DMS 273 treated with DMSO at 0.1 percent for 48 hours (cell line): ENCODE measurements at places on chromosomes 11 and 22.

DNA sequence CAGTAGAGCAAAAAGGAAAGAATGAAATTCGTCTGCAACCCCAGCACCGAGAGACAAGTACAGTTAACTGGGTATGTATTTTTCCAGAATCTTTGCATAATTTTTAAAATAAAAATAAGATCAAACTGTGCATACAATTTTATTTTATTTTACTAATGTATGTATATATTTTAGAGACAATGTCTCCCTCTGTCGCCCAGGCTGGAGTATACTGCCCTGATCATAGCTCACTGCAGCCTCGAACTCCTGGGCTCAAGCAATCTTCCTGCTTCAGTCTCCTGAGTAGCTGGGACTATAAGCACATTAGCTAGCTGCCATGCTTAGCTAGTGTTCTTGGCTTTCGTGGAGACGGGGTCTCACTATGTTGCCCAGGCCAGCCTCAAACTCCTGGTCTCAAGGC is 18.8 kb upstream of the DRD2 start:
- DNase-seq: no peak

GRCh38 chr22:44045145-44045544 is 21.0 kb downstream of the PARVB start:
- no peak for DNase-seq

- DNase-seq: no peak
These were observed 709 bp upstream of the KCNE3 start for GRCh38 chr11:74468058-74468457.

DNA sequence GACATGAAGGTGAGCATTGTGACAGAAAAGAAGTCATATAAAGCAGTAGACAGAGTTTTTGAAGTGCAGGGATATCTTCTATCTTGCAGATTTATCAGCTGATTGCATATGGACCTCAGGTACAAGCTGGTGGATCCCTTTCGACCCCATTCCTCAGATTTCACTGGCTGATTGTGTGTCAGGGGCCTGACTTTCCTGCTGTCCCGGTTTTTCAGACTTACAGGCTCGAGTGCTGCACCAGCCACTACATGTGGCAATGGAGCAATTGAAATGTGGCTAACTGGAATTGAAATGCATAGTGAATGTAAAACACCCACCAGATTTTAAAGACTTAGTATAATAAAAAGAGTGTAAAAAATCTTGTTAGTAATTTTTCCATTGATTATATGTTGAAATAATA is 50.3 kb downstream of the CLMP start:
- DNase-seq: no peak

- peak; percentile 22 for DNase-seq
These were observed 9.5 kb downstream of the BCL9L start for GRCh38 chr11:118915941-118916841.

DNA sequence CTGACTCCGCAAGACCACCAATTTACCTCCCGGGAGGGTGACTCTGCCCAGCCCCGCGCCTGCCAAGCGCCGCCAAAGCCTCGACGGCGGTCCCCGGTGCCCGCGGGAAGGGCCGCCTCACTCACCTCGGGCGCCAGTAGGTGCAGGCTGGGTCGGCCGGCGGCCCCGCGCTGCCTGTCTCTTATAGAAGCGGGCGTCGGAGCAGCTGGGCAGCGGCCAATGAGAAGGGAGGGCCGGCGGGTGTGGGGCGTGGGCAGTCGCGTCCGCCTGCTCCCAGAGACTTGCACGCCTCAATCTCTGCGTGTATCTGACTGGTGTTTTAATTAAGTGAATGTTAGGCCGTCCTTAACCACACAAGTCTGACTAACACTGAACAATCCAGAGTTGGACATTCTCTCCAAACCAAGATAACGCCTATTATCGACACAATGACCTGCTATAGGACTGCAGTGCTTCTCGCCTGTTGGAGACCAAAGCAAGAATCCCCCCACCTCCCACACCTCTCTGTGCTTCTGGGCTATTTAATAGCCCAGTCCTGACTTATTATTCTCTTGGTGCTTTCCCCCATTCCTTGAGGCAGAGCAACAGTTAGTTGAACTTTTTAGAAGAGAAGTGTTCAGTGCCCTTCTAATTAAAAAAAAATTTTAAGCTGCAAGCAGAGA is at the start of gene TPH1:
TPH1 (minus strand) TSS at position 154 of the 662 bp plus-strand sequence. CDS start 5,507 bp downstream, outside the sequence.
- DNase-seq: no peak

- DNase-seq: no peak
These were observed 11.0 kb downstream of the CSTPP1 start for GRCh38 chr11:46947399-46948077.

GRCh38 chr11:8081591-8082250 is 710 bp downstream of the TUB start:
- DNase-seq: no peak
